ENCODE measurements at places on chromosomes 3 and 15. TPM values are rescaled to one million over a fixed set of nuclear protein-coding genes. Genes with fewer than 3 reads are reported as not detected.

Gene SLC12A1
- 0.16 TPM for total RNA-seq

Gene ESYT3
- total RNA-seq: 0.31 TPM

Gene CILP
- 0.31 TPM for total RNA-seq

Gene OSBPL10
- 14.0 TPM for total RNA-seq

Gene GCNT3
- total RNA-seq: not detected

Gene MAP1A
- total RNA-seq: 35.7 TPM

Gene CPN2
- total RNA-seq: not detected

Gene FGD5
- 2.7 TPM for total RNA-seq
